ENCODE measurements at places on chromosomes 3 and 15.

GRCh38 chr3:128864351-128864811 lies 15.0 kb upstream of the ACAD9 start:
- no peak for DNase-seq

- DNase-seq = peak; percentile 52
Measured at GRCh38 chr3:130894130-130894985, 474 bp downstream of the ATP2C1 start.

GRCh38 chr15:73051391-73051806 lies 864 bp upstream of the NEO1 start:
- DNase-seq = no peak

GRCh38 chr3:14853271-14853951 lies 34.6 kb downstream of the FGD5 start:
- DNase-seq = no peak

- no peak for DNase-seq
Measured at GRCh38 chr3:195030791-195031321, 240.1 kb downstream of the XXYLT1 start.

GRCh38 chr15:51647128-51647562 lies 24.6 kb upstream of the DMXL2 start:
- no peak for DNase-seq

DNA sequence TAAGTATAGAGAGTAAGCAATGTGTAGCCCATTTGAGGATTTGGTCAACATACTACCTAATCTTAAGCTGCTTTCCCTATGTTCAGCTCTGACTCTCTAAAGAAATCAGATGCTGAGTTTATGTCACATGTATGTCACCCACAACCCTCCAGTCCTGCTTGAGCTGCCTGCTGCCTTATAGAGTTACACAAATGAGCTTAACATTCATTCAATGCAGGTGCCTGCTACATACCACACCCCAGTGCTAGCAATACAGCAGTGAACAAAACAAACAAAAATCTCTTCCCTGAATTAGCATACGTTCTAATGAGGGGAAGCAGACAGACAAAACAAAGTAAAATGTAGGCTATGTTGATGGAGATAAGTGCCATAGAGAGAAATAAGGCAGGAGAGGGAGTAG lies 93.0 kb downstream of the HHLA2 start:
- no peak for DNase-seq

DNA sequence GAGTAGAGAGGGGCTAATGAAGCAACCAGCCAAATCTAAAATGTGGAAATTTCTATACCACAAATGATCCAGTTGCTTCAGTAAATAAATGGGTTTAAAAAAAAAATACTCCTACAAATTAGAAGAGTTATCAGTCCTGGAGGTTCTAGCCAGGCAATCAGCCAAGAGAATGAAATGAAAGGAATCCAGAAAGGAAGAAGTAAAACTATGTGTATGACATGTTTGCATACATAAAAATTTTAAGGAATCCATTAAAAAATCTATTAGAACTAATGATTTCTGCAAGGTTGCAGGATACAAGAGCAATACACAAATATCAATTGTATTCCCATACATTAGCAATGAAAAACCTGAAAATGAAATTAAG lies 9.6 kb downstream of the MESP2 start:
- DNase-seq = no peak

DNA sequence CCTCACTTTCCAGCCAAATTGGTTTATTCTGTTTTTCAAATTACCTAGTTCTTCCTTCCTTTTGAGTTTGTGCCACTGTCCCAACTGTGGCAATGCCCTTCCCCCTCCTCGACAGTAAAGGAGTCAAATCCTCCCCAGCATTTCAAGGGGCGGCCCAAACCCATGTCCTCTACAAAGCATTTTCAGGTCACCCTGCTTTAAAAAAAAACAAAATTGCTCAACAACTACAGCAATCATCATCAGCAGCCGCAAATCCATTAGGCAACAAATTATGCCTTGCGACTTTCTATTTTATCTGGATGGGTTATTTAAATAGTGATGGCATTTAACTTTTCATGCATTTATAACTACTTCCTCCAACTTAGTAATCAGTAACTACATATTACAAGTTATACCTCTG lies 32.7 kb downstream of the PLD1 start:
- DNase-seq = no peak

- DNase-seq = no peak
Measured at GRCh38 chr3:108501535-108501934, 8.9 kb downstream of the MYH15 start.

DNA sequence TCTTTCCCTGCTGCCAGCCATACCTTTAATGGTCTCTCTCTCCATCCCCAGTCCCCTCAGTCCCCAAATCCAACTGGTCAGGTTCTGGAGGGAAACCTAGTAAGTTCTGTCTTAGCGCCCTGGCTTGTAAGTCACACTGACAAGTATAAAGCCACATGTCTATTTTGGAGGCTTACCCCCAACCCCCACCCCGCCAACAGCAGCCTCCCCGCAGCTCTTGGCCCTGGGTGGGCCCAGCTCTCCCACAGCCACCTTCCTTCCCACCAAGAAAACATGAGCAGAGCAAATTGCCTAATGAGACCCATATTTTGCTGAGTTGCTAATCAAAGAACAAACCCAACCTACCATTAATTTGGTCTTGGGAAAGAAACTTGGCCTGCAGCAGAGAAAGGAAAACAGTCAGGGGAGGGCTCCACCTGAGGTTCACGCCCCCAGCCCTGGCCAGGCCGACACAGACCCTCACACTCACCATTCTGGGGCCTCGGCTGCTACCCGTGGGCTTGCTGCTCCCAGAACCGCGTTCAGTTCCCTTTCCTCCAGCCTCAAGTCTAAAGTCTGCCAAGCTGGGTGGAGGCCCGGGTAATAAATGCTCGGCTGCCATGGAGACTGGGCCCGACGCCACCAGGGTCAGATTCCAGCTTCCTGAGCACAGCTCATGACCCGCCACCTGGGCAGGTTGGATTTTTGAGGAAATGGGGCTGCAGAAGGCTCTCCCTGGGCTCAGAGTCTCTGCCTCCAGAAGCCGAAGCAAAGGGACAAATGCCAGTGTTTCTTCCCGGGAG lies at the start of gene CALML4:
Gene CALML4 (minus strand): TSS at position 557 of the 782 bp plus-strand sequence. CDS start 85 bp downstream, at position 472.
- DNase-seq = no peak

GRCh38 chr3:47005212-47006144 lies 26.0 kb downstream of the NBEAL2 start:
- DNase-seq = no peak

DNA sequence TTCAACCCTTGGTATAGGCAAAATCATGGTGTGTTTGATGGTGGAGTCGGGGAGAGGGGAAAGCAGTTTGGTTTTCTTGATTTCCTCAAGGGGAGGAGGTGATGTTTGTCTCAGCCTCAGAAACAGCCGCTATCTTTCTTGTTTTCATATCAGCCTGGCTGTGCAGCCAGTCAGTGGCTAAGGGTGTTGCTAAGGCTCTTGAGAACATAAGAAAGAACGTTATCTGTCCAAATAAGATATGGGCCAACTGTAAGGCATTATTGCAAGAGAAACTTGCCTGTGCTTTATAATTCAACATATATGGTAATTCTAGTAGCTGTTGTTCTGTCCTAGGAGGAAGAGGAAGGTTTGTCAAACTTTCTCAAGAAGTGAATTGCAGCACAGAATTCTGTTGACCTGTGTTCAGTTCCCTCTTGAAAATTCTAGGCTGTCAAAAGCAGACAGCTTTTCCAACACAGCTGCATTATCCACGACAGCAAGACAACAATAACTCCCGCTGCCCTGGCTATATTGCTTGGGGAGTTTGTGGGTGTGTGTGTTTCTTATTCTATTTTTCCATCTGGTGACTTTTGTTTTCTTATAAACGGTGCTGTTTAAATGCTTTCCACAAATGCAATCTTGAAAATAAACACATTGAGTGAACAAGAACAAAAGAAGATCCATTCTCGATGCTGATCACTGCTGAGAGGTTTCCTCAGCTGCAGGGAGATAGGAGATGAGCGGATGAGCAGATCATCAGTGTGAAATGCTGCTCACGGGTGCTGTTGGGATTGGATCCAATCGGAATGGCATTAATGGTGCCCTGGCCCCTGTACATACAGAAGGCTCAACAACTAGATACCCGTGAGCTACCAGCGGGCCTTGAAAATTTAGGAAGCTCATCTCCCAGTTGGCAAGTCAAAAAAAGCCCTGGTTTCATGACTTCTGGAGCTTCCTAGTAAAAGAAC lies 90.8 kb upstream of the TNFAIP8L3 start:
- DNase-seq = no peak

DNA sequence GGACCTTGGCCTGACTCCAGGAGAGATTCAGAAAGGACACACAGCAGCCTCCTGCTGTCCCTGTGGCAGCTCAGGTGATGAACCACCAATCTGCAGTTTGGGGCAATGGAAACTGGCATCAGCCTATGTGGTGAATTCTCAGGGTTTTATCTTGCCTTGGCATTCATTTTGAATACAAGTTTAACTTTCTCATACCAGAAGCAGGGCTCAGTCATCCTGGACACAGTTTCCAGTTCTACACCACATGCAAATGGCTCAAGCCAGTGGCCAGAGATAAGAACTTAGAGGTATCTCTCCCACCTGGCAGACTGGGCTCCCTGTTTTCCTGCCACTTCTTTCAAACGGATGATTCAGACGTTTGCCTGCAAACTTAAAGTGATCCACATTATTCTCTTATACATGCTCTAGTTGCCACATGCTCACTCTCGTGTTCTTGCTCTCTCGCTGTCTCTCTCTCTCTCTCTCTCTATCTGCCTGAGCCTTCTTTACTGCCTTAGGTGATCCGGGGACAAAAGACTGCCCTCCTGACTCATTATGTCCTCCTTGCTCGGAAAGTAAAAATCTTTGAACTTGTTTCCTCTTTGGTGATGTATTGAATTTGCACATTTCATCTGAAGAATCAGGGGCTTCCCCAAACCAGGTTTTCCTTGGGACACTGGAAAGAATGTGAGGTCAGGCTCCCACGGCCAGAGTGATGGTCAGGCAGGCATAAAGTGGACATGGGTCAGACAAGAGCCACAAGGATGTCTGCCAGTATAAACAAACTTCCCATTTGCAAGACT lies 99.6 kb upstream of the STT3B start:
- no peak for DNase-seq

DNA sequence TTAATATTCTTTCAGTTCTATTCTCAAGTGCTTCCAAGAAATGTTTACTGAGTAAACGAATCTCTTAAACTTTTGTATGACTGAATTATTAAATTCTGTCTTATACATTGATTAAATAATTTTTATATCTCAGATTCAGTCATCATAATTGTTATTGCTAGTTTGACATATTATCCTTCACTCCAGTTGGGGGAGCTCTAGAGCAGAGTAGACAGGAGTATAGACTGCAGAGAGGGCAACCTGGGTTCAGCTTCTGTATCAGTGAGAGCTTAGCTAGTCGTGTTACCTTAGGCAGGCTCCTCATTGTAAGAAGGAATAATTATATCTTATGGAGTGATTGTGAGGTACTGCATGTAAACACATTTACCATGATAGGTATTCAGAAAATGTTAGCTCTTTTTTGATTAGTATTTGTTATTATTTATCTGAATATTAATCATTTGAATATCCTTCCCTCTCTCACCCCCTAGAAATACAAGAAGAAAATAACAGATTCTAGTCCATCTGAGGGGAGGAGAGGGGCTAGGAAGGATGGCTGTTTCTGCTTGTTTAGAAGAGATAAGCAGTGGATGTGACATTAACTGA lies 31.0 kb upstream of the ZCWPW2 start:
- peak; percentile 72 for DNase-seq

- DNase-seq = no peak
Measured at GRCh38 chr15:50024281-50024680, 94.8 kb downstream of the ATP8B4 start.

DNA sequence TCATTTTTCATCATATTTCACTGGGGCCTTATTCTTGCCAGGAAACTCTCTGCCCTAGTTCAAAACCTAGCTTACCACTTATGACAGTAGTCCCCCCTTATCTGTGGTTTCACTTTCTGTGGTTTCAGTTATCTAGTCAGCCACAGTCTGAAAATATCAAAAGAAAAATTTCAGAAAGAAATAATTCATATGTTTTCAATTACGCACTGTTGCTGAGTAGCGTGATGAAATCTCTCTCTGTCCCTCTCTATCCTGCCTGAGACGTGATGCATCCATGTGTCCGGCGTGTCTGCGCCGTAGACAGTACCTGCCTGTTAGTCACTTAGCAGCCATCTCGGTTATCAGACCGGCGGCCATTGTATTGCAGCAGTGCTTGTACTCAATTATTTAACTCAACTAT lies 369.9 kb upstream of the MCTP2 start:
- peak; percentile 19 for DNase-seq

All from immature natural killer cell (primary cell).